Fibroblast of skin of right quadriceps (primary cell): ENCODE measurements at places on chromosomes 7 and 10.

DNA sequence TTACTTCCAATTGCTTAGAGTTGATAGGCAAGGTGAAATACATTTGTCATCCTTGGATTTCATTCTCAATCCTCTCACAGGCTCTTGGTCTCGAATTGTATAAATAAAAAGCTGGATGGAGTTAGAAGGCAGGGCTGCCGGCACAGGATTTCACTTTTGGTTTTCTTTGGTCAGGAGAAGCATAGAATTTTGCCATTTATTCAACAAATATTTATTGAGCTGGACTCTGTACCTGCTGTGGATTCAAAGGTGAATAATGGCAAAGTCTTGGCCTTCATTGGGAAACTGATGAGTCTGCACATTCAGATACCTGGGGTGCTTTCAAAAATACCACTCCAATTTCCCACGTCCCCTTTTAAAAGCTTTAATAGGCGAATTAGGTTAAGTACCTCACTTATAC lies 49.7 kb downstream of the PDK4 start:
- no peak for DNase-seq

DNA sequence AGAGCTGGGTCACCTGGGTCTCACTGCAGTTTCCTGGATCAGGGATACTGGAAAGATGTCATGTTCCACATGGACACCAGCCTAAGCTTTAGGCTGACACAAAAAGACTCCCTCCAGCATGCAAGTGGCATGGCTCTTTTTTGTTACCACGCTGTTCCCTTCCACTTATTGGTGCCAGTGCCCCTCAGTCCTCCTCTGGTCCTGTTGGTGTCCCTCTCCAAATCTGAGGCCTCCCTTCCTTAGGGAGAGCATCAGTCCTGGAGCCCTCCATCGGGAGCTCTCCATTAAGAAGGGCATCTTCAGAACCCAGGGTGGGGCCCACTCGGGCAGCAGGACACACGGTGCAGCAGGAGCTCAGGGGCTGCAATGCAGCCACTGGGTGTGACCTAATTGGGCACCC lies 76.1 kb upstream of the LRRC18 start:
- no peak for DNase-seq

DNA sequence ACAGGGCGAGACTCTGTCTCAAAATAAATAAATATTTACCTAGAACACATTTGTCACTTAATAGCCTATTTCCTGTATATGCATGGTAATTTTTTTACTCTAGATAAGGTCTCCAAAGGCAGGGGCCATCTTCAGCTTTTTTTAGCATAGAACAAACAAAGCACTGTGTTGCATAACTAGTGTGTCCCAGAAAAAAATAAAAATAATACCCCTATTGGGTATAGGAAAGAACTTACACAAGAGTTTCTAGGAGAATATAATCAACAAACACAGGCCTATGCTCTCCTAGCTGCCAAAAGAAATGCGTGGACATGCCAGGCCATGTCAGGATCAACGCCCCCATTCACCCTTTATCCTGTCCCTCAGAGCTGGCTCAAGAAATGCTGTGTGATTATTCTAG lies 103.6 kb downstream of the PARD3 start:
- no peak for DNase-seq

GRCh38 chr7:92584953-92585352 lies 5.2 kb downstream of the FAM133B start:
- DNase-seq = no peak

DNA sequence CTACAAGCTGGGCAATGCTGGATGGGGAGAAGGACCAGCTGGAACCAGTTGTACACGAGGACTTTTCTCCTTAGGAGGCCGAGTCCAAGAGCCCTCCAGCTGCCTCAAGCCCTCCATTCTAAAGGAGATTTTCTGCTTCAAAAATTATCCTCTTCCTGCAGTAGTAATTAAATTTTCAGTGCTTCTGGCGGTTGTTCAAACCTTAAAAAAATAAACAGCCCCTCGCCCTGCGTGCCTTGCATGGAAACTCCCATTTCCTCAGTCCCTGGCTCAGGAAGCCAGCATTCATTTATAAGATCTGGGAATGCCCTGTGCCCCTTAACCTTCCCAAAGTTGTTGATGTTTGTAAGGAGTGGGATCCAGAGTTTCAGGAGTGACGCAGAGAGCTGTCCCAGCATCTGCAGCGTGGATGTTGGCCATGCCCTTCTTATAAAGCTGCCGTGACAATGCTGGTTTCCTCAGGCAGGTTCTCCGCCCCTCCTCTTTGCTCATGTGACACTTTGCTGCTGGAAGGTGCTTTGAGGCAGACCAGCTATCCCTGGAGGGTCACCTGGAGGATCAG lies 24.0 kb upstream of the ACTR3B start:
- DNase-seq = no peak

- no peak for DNase-seq
Measured at GRCh38 chr10:112857493-112857892, 92.6 kb upstream of the TCF7L2 start.

- DNase-seq = no peak
Measured at GRCh38 chr7:138902161-138902560, 79.0 kb downstream of the KIAA1549 start.

DNA sequence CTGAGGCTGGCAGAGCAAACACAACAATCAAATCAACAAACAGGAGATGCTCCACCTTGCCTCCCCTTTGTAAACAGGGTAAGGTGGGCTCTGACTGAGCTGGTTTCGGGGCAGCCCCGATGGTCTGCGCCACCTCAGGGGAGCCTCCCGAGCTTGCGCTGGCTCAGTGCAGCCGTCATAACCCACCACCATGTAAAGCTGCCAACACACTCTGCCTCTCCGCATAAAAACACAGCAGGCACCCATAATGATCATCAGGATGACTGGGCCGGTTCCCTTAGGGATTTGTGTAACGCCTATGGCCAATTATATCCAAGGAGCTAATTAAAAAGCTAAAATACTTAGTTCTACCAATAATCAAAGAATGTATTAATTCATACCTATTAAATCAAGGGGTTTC lies 124.5 kb downstream of the PRPF18 start:
- DNase-seq = no peak

DNA sequence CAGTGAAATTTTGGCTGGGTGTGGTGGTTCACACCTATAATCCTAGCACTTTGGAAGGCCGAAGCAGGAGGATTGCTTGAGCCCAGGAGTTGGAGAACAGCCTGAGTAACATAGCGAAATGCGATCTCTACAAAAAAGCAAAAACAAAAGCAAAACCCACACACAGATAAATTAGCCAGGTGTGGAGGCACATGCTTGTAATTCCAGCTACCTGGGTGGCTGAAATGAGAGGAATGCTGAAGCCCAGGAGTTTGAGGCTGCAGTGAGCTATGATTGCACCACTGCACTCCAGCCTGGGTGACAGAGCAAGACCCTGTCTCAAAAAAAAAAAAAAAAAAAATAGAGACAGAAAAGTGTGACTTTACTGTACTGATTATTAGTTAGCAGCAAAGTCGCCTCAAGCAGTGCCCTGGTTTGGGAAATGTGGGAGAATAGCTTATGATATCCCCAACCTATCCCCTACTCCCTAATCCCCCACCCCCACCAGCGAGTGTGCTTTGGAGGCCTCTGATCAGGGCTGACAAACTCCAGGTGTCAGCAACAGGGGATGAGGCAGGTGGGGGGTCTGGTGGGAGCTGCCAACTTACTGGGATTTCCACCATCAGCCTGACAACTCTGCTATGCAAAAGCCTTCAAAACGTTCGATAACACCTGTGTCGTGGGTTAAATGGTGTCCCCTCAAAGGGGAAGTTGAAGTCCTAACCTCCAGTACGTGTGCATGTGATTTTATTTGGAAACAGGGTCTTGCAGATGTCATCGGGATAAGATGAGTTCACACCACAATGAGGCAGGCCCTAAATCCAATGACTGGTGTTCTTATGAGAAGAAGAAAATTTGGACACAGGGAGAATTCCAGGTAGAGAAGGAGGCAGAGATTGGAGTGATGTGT lies 124.7 kb upstream of the SDK1 start:
- DNase-seq = no peak

- DNase-seq = no peak
Measured at GRCh38 chr7:44430054-44430453, 60.4 kb downstream of the NUDCD3 start.
